ENCODE measurements at places on chromosomes 2 and 18.

- DNase-seq = peak; percentile 64
These were observed 20.6 kb upstream of the ATRAID start for GRCh38 chr2:27191070-27191829.

GRCh38 chr2:218031771-218032257, 29.0 kb upstream of the TNS1 start:
- no peak for DNase-seq

DNA sequence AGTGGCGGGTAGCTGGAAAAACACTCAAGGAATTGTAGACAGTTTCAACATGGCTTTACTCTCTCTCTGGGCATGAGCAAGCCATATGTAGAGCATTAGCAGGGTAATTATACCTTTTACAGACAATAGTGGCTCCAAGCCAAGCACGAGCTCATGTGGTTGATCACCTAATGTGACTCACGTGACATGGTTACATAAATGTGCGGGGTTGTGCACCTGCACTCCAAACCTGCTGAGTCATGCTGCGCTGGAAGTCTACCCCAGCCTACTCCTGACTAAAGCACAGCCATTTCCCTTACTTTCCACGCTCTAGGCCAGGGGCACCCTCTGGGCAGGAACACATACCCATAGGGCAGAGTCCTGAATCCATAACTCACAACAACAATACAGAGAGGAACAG, 232.8 kb downstream of the MBD5 start:
- DNase-seq = no peak

GRCh38 chr2:8219096-8219495, 462.8 kb upstream of the ID2 start:
- no peak for DNase-seq

DNA sequence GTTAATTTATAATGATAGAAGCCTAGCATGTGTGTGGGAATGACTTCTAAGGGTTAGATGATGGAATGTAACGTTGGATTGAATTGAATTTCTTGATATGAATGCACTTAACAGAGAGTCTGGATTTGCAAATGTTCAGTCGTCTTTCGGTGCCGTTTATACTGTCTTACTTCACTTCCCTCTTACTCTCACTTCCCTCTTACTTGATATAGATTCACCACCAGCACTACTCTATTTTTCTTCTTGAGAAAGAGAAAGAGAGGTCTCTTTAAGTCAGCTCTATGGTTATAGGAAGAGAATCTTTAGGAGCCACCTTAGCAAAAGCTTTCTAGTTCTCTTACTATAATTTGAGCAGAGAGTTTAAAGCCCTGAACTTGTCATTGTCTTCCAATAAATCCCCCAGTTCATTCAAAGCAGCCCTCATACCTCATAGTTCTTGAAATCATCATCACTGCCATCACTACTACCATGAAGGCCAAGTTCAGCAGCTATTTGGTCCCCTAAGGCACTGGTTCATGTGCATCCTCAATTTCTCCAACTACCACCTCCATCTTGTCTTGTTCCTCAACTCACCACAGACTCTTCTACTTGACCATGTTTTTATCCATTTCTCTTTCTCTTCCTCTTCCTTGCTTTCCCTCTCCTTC, 501.7 kb upstream of the TCF4 start:
- no peak for DNase-seq

GRCh38 chr2:42116195-42117181, 52.7 kb upstream of the EML4 start:
- DNase-seq = no peak

DNA sequence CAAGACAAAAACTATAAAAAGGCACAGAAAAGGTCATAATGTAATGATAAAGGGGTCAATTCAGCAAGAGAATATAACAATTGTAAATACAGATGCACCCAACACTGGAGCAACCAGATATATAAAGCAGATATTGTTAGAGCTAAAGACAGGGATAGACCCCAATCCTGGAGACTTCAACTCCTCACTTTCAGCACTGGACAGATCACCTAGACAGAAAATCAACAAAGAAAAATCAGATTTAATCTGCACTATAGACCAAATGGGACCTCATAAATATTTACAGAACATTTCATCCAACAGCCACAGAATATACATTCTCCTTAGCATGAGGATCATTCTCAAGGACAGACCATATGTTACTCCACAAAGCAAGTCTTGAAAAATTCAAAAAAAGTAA, 114.2 kb downstream of the ROCK1 start:
- no peak for DNase-seq

GRCh38 chr2:136250131-136250530, 132.2 kb upstream of the CXCR4 start:
- DNase-seq = no peak

DNA sequence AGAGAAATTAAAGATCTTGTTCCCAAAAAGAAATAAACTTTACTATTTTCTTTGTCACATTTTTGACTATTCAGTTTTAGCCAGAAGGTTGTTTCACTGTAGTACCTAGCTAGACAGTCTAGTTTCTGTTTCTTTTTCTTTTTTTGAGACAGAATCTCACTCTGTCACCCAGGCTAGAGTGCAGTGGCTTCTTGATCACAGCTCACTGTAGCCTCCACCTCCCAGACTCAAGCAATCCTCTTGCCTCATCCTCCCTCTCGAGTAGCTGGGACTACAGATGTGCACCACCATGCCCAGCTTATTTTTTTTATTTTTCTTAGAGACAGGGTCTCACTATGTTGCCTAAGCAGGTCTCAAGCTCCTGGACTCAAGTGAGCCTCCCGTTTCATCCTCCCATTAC, 2.2 kb downstream of the RBM45 start:
- DNase-seq = no peak

GRCh38 chr18:59718464-59719157, 21.4 kb upstream of the CCBE1 start:
- DNase-seq = no peak

- no peak for DNase-seq
These were observed 75.6 kb upstream of the UXS1 start for GRCh38 chr2:106269591-106270291.

GRCh38 chr2:129742415-129743180, 236.9 kb upstream of the RAB6C start:
- DNase-seq = no peak

- no peak for DNase-seq
These were observed 20.8 kb upstream of the MAL start for GRCh38 chr2:95004711-95005110.

- no peak for DNase-seq
These were observed 11.6 kb downstream of the CD28 start for GRCh38 chr2:203718087-203718486.

DNA sequence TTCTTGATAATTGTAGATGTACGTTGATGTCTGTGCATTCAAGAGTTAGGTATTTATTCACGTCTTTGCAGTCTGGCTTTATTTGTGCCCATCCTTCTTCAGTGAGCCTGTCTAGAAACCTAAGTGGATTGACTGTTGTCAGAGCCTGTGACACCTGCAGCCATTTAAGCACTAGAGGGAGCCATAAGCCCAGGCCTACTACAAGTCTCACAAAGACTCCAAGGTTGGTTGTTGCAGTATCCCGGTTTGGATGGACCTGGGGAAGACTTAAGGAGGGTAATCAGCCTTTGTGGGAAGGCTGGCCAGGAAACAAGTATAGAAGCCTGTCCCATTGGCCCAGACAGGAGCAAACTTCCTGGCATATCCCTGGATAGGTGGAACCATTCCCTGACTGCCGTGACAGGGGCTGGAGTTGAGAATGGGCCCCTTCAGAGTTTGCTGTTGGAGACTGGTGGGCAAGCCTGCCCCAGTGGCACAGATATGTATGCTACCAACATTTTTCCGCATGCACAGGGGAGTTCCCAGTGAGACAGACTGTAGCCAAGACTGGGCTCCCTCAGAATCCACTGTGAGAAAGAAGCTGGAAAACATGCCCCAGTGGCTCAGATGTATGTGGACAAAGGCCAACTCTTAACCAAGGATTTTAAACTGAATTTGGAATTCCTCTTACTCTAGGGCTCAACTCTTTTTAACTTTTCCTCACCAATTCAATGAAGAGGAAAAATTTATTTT, 9.3 kb upstream of the LRRC30 start:
- DNase-seq = peak; percentile 43

DNA sequence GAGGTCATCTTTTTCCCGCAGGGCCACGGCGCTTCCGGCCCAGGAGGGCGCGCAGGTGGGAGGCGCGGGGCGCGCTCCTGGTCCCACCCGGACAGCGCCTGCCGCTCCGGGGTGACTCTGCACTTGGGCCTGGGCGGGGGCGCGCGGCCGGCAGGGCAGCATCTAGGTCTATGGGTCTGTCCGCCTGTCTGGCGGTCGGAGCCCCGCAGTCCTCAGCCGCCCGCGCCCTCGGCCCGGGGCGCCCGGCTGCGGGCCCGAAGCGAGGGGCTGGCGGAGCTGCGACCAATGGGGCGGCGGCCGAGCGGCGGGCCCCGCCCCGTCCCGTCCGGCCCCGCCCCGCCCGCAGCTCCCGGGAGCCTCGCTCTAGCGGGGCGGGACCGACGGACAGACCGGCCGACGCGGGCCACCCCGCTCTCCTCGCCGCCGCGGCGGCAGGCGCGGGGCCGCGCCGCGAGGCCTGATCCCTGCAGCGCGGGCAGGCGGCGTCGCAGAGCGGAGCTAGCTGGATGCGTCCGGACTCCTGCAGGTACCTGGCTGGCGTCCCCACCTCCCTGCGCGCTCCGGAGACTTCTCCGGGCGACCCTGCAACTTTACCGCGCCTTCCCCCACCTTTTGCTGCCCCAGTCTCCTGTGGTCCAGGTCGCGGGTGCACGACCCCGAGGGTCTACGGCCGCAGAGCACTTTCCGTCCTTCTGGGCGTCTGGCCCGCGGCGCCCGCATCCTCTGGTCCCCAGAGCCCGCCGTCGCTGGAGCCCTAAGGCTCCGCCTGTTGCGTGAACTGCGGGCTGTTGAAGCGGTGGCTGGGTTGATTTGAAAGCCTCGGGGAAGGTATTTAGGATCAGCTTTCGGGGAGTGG, at the start of gene KCNS3:
Gene KCNS3 (plus strand): TSS at position 387 of the 856 bp plus-strand sequence. CDS start 52,342 bp downstream, outside the sequence.
- DNase-seq = peak; percentile 16

- no peak for DNase-seq
These were observed 33.0 kb downstream of the FARSB start for GRCh38 chr2:222622910-222623309.

- DNase-seq = no peak
These were observed 16.0 kb downstream of the DNAH6 start for GRCh38 chr2:84532291-84532690.

DNA sequence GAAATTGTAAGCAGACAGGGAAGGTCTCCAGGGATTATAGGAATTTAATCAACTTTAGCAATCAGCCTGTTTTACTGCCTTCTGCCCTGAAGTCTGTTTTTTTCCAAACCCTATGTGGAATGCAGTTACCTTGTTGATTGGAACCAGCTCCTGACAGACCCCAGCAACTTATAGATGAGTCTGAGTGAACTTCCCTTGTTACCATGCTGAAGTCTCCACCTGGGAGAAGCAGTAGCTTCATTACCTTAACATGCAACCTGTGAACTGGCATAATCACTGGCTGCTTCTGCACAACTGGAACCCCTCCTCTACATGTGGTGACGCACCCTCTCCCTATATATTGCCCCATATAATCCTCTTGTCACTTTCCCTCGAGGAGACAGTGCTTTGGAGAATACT, 226.3 kb upstream of the SPOPL start:
- DNase-seq = no peak

DNA sequence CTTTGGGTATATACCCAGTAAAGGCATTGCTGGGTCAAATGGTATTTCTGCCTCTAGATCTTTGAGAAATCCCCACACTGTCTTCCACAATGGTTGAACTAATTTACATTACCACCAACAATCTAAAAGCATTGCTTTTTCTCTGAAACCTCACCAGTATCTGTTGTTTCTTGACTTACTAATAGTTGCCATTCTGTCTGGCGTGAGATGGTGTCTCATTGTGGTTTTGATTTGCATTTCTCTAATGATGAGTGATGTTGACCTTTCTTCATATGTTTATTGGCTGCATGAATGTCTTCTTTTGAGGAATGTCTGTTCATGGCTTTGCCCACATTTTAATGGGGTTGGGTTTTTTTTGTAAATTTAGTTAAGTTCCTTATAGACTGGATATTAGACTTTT, 382.6 kb upstream of the ZNF804A start:
- no peak for DNase-seq

GRCh38 chr2:516944-517343, 160.3 kb downstream of the TMEM18 start:
- DNase-seq = peak; percentile 35

- no peak for DNase-seq
These were observed 216.9 kb downstream of the HAUS1 start for GRCh38 chr18:46320928-46321711.

DNA sequence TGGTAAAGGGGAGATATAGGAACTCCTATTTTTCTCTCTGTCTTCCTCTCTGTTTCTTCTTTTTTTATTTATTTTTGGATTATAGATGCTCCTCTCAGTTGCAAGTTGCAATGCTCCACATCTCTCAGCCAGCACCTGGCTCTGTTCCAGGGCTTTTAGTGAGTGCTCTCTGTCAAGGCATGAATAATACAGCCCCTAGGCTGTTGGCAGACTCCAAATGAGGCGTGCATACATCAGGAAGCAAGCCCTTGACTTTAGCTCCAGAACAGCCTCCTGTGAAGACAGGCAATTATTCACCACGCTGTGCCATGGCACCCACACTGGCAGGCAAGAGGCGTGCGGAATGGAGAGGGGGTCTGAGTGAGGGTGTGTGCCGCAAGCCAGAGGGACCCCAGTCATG, 228.1 kb upstream of the PXDN start:
- peak; percentile 78 for DNase-seq

DNA sequence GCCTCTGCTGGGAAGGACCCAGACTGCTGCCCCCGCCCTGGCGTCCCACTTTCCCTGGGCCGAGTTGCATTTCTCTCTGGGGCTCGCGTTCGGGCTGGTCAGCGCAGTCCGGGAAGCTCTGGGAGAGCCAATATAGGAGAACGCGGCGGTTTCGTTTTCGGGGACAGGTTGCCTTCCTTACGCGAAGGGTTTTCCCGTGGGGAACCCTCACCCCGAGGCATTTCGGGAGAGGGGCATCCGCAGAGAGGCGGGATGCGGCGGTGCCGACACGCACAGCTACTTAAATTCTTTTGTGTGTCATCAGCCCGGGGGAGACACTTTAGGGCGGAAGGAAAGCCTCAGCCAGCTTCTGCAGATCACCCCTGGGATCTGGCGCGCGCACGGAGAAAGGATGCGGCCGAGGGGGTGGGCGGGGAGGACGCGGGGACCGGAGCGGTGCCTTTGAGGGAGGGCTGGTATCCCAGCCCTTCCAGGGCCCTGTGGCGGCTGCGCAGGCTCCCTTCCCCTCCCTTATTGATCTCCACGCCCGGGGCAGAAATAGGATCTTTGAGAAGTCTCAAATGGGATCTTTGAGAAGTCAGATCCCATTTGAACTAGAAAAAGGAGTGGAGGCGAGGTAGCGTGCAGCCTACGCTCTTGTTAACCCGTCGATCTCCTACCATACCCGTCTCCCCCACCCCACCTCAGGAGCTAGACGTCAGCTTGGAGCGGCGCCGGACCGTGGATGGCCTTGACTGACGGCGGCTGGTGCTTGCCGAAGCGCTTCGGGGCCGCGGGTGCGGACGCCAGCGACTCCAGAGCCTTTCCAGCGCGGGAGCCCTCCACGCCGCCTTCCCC, 1.2 kb downstream of the GATA6 start:
- no peak for DNase-seq

DNA sequence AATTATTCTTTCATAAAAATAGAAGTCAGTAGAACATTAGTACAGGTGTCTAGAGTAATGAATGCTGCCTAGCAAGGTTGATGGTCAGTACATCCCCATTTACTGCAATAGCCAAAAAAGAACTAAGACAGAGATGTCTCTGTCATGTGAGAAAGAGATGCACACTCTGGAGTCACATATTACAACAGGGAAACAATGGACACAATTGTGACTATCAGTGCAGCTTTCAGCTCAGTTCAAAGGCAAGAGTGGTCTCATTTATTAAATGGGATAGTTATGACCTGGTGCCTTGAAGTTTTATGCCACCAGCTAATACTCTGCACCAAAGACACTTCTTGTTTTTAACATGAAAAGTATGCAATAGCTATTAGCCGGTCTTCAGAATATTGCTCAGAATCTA, 194.9 kb upstream of the CHAC2 start:
- no peak for DNase-seq

All from Ammon's horn (tissue), 1 donor.